ENCODE measurements at places on chromosomes 5 and 9.

- DNase-seq, result no peak
Measured at GRCh38 chr5:9712506-9712905, 82.4 kb upstream of the TAS2R1 start.

DNA sequence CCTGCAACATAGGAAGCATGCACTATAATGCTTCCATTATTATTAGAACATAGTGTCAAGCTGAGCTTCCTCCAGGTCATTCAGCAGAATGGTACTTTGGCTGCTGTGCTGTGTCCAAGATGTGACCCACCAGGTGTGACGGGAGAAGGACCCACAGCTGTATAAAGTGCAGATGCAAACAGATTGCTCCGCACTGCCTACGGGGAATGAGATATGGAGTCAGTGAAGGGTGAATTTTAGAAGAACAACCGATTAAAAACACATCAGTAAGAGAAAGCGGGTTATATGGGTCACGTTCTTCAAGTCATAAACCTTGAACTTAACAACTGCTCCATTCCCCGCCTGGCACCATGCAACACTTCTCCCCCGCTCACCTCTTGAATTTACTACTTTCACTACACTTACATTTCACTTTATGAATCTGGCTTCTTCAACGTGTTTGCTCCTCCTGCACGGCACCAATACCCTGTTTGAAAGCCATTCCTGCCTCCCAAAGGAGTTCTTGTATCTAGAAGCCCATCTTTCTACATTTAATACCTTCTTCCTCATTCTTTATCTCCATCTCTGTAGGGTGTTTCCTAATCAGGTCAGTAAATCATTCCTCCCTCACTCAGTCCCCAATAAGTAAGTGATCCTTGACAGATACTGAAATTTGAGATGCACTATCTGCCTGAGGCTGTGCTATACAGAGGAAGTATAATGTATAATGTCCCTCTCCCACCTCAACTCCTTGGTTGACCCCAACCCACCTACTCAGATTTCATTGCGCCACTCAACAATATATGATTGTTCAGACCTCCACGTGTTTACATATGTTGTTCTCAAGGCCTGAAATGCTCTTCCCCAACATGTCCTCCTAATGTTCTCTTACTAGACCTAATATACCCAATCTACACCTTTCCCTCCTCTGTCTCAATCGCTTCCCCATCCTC lies 25.9 kb downstream of the BRINP1 start:
- DNase-seq, result no peak

DNA sequence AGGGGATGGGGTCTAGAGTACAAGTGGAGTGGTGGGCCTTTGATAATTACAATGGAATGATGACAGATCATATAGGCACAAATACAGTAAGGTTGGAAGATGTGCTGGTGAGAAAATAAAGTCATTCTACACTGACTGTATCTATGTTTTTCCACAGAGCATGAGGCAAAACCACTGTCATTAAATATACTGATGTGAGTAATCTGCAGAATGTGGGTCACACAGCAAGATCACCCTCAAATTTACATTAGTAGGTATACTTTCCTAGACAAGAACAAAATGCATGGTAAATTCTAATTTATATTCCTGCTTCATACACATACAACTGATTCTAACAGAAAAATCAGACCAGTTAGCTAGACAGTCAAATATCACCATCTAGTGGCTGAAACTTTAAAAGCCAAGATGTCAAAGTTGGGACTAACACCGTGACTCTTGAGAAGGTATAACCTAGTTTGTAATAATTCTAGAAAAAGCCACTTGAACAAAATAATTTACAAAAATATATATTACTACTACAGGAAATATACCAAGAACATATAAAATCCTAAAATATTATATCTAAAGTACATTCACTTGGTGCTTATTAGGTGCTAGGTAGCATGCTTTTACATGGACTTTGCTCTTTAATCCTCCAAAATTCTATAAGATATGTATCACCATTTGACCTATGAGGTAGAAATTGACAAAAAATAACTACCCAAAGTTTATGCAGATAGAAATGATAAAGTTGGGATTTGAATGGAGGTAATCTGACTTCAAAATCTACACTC lies 19.5 kb downstream of the TTC33 start:
- peak; percentile 71 for DNase-seq

DNA sequence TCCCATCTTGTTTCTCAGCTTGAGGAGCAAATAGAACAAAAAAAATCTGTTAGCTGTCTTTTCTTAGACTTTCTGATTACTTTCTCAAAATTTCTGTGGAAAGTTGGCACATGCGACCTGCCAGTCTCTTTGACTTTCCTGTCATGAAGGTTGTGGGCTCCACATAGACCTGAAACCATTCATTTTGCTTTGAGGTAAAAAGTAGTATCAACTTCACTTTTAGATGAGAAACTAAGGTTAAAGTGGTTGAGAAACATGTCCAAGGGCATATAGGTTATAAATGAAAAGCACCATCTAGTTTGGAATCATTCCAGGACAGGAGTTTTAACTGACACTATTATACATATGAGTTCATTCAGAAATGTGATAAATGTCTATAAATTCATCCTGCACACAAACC lies 42.7 kb downstream of the ST8SIA4 start:
- no peak for DNase-seq

DNA sequence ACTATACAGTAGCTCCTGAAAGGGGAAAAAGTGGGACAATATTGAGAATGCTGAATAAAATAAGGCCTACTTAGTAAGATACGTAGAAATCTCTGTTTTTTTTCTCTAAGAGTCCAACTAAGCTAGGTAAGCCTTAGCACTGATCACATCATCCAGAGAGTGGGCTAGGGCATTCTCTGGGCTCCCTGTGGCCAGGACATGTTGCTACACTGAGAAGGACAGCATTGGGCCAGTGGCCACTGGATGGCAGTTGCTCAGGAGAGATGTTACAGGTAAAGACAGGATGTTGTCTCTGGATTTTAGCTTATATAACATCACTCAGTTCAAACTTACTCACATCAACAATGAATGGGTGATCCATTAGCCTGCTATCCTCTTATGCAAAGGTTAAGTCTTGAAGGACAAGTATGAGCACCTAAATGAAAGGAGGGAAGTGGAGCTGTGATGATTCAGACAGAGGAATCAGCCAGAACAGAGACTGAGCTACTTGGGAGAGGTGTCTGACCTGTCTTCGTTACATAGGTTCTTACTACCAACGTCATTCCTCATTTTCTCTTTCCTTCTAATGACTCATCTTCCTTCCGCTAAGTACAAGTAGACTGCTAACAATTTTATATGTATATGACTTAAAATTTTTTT lies 226.6 kb upstream of the ADCY2 start:
- no peak for DNase-seq

GRCh38 chr5:111511831-111512374 lies 432 bp downstream of the STARD4 start:
- DNase-seq, result no peak

- DNase-seq, result no peak
Measured at GRCh38 chr9:86329649-86330048, 24.6 kb downstream of the TUT7 start.

- no peak for DNase-seq
Measured at GRCh38 chr9:69174616-69175463, 763 bp downstream of the TJP2 start.

- no peak for DNase-seq
Measured at GRCh38 chr5:39415201-39415600, 9.6 kb downstream of the DAB2 start.

GRCh38 chr5:147037515-147038205 lies 159.1 kb upstream of the PPP2R2B start:
- peak; percentile 5 for DNase-seq

GRCh38 chr9:99828054-99828416 lies 6.3 kb downstream of the NR4A3 start:
- DNase-seq, result no peak

- no peak for DNase-seq
Measured at GRCh38 chr5:107500347-107500746, 170.4 kb downstream of the EFNA5 start.

DNA sequence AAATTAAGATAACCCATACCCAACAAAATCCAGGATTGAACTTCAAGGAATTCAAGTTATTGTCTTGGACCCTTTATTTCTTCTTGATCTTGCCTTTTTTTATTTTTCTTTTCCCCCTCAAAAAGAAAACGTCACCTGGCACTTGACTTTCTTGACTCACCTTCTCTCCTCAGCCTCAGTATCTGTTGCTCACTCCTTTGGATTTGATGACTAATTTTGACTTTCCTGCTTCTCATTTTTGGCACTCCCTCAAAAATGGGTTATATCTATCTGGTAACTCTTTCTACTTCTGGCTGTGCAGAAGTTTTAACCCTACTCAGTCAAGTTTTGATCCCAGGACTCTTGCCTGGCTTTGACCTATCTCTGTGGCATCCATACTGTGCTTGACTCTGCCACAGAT lies 66.6 kb upstream of the SPATA31D4 start:
- no peak for DNase-seq

- DNase-seq, result no peak
Measured at GRCh38 chr5:29263915-29264351, 1929.6 kb upstream of the CDH6 start.

DNA sequence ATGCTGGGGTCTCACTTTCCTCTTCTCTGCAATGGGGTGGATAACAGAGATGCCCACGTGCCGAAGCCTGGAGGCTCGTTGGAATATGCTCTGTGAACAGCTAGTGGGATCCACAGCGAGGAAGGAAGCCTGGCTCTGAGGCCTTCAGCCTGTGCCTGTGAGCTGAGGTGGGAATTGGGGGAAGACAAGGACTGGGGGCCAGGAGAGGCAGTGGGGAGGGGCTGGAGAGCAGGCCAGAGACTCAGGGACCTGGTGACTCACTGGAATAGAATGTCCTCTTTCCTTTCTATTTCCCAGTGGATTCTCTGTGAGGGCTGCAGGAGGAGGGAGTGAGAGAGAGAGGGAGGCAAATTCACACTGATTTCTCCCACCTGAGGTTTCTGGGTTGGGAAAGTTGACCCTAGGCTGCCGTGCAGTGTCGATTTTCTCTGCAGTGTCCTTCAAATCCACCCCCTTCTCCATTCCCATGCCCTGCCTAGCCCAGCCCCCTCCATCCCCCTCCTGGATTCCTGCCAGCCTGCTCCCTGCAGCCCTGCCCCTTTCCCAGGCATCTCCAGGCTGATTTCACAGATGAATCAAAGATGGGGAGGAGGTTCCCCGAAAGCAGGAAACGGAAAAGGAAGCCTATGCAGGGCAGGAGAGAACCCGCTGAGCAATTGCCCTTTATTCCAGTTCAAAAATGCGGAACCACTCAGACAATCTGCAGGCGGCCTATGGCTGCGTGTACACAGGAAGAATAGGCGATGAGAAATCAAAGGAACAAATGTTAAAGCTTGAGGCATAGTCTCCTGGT lies 1.4 kb upstream of the SPAAR start:
- no peak for DNase-seq

DNA sequence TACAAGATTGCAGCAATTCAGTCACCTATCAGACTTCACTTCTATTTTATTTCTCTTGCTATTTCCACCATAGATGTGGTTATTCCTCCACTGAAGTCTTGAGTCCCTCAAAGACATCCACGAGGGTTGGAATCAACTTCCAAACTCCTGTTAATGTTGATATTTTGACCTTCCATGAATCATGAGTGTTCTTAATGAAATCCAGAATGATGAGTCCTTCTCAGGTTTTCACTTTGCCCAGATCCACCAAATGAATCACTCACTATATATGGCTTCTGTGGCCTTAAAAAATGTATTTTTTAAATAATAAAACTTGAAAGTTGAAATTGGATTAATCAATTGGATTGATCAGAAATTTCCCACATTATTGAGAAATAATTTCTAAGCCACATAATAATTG lies 1821.0 kb downstream of the EFNA5 start:
- DNase-seq, result no peak

GRCh38 chr9:4045556-4045955 lies 254.3 kb downstream of the GLIS3 start:
- no peak for DNase-seq

- DNase-seq, result no peak
Measured at GRCh38 chr9:111300140-111300735, 29.8 kb downstream of the OR2K2 start.

- DNase-seq, result peak; percentile 96
Measured at GRCh38 chr9:2024888-2025782, 10.0 kb downstream of the SMARCA2 start.

DNA sequence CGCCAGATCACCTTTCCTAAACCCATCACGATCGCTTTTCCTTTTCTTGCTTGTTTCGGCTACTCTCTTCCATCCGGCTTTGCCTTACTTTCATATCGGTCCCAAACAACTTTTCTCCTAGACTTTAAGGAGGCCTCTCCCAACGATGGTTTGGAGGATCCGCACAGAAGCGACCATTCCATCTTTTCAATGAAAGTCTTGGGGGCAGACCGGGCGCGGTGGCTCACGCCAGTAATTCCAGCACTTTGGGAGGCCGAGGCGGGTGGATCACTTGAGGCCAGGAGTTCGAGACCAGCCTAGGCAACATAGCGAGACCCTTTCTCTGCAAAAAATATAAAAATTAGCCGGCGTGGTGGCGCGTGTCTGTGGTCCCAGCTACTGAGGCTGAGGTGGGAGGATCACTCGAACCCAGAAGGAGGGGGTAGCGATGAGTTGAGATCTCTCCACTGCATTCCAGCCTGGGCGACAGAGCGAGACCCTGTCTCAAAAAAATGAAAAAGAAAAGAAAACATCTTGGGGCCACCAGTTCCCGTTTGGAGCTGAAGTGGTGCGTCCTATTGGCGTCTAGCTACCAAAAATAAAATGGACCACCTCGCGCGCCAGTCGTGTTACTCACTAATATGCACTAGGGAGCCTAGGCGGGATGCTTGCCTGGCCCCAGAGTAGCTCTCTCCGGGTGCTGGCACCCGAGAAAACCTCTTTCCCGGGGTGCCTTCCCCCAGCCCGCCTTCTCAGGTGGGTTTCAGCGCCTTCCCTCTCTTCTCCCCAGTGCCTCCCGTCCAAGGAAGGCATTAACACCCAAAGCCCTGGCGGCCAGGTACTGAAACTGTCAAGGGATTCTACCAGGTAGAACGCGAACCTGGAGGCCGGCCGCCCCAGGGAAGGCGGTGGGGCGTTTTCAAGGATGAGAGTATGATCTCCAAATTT lies 800 bp upstream of the AP3B1 start:
- DNase-seq, result peak; percentile 27

GRCh38 chr9:116061546-116062205 lies 91.9 kb upstream of the PAPPA start:
- DNase-seq, result no peak

DNA sequence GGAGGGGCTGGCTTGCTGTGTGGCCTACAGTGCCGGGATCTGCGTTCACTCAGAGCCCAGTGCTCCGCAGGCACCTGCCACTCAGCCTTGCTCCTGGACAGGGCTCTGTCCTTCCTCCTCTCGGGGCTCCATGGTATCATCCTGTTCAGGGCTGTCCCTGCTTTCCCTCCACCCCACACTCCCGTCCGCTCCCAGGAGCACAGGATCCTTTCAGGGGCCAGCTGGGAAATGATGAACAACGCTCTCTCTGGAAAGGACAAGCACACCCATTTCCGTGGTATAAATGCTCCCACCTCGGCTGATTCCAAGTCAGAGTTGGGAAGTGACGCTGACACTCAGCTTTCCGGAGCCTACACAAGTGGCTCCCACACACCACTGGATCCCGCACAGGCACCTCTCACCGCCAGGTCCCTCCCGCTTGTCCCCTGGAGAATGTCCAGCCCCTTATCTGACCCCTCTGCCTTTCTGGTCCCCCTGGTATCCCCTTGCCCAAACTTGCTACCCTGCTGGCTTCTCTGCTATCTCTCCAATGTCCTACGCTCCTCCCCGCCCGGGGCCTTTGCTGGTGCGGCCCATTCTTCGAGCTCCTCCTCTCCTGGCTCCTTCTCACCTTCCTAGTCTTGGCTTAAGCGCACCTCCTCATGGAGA lies 21.3 kb downstream of the HMCN2 start:
- DNase-seq, result no peak

- DNase-seq, result no peak
Measured at GRCh38 chr5:17406423-17406838, 91.6 kb upstream of the TAF11L2 start.

All from NB4 (cell line).